Left ventricle myocardium inferior (tissue), 1 donor: ENCODE measurements at places on chromosomes 12 and 14. TPM values are rescaled to one million over a fixed set of nuclear protein-coding genes. Genes with fewer than 3 reads are reported as not detected.

DNA sequence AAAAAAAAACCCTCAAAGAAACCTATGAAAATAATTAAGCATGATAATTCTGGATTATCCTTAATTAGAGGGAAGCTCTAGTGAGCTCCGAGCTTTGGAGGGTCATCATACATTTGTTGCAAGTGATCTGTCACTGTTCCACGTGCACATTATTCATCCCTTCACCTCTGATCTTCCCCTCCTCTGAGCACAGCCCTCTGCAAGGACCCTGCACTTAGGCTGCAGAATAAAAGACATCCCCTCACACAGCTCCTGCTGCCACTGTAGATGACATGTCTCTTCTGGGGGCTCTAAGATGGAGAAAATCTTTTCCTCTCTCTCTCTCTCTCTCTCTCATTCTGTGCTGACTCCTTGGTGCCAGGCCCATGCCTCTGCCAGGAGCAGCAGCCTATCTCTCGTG is 300.4 kb downstream of the EGLN3 start:
- no peak overlapping the region for H3K27ac ChIP-seq
- H3K4me1 ChIP-seq: no peaks in the 10 kb centered on the region
- H3K4me3 ChIP-seq: no peak overlapping the region

DNA sequence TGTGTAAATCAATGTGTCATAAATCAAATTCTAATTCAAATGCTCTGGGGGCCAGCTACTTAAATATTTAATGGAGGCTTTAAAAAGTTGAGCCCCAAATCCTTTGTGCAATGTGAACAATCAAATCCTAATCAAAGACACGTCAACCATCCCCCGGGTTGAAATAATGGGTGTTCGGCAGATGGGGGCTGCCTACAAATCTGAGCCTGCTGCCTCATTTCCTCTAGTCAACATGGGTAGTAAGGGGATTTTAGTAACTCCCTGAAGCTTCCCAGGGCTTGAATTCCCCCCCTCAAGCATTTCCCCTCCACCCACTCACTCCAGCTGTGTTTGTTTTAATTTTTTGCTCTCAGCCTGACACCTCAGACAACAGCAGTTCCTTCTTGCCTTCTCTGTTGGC is 37.8 kb downstream of the SRRM4 start:
- peaks cover 73% of the 10 kb centered on the region for H3K27me3 ChIP-seq
- H3K4me1 ChIP-seq: no peaks in the 10 kb centered on the region
- H3K27ac ChIP-seq: no peak overlapping the region
- no peaks in the 10 kb centered on the region for H3K36me3 ChIP-seq

- no peak for DNase-seq
- no peak overlapping the region for H3K27ac ChIP-seq
Measured at GRCh38 chr14:29102996-29103395, 336.4 kb downstream of the FOXG1 start.

- no peaks in the 10 kb centered on the region for H3K36me3 ChIP-seq
- no peak overlapping the region for H3K4me3 ChIP-seq
- DNase-seq: no peak
- no peaks in the 10 kb centered on the region for H3K27me3 ChIP-seq
- no peak overlapping the region for H3K27ac ChIP-seq
- no peaks in the 10 kb centered on the region for H3K4me1 ChIP-seq
Measured at GRCh38 chr12:33587784-33588712, 148.4 kb upstream of the SYT10 start.

KLC1 gene
- 137 TPM for total RNA-seq

DNA sequence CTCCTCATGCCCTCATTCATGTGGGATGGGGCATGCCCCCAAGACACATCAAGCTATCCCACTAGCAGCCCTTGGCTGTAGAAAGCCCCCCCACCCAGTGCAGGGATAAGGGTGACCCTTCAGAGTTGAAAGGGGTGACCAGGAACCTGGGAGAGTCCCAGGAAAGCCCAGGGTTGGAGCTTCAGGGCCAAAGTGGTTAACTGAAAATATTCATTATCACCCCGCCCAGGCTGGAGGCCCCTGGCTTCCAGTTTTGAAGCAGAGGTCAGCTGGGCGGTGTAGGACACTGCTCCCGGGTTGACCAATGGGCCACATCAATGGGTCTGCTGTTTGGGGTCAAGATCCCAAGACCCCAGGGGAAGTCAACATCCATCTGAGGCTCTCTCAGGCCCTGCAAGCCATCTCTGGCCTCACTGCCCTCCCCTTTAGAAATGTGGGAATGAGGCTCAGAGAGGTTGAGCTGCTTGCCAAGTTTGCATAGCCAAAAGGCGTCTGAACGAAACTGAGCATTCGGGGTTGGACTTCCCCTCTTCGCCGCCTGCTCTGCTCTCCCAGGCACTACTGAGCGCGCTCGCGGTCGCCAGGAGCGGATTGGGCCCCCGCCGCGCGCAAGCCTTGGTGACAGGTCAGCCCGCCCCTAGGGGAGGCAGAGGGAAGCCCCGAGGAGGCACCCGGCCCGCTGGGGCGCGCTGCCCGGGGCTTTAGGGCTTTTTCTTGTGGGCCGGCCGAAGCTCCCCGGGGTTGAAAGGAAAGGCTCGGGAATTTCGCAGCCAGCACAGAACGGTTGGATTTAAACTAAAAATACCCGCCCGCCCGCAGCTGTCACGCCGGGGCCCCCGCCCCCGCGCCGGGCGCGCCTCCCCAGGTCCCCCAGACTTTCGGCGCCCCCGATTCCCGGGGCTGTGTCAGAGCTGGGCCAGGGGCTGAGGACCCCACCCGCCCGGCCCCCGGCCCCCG is 576 bp downstream of the SYNE3 start:
- peaks cover 74% of the 10 kb centered on the region for H3K4me1 ChIP-seq
- H3K27ac ChIP-seq: peak overlapping the region; percentile 94
- H3K36me3 ChIP-seq: no peaks in the 10 kb centered on the region

NEUROD4 gene
- not detected for total RNA-seq

DNA sequence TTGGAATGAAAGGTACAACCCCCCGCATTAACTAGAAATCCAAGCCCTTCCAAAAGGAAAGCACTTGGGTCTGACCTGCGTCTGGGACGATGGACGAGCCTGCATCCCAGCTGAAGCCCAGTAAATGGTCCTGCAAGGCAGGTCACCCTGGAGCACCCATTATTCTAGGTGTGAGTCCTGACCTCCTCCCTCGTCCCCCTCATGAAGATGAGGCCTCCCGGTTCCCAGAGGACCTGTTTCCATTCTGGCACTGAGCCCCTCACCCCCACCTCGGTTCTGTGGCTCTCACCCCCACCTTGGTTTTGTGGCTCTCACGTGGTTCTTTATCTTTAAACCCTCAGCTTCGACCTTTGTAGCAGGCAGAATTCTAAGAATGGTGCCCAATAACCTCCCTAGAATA is 7.3 kb downstream of the IFI27 start:
- H3K4me1 ChIP-seq: peaks cover 31% of the 10 kb centered on the region
- no peak overlapping the region for H3K27ac ChIP-seq
- no peak for DNase-seq

GRCh38 chr14:101865288-101865687 is 99.1 kb upstream of the DYNC1H1 start:
- H3K36me3 ChIP-seq: no peaks in the 10 kb centered on the region
- no peak for DNase-seq
- H3K27me3 ChIP-seq: no peaks in the 10 kb centered on the region
- H3K27ac ChIP-seq: peak overlapping the region; percentile 85

DNA sequence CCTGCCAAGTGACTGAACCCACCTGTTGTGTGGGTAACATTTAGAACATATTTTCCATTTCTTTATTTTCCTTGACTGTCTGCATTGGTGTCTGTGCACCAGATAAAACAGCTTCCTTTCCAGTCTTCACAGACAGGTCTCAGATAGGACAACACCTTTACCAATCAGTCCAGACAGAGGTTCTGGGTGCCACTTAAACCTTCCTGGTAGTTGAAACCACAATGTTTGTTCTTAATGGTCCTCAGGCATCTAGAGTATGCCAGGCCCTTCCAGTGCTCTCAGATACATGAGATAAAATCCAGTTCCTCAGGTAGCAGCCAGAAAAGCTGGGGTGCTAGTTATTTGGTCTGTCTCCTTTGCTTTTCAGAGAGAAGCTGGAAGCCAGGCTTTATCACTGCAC is 7.0 kb upstream of the CLEC2D start:
- H3K4me3 ChIP-seq: no peak overlapping the region
- H3K27ac ChIP-seq: no peak overlapping the region
- peaks cover 68% of the 10 kb centered on the region for H3K36me3 ChIP-seq
- no peak for DNase-seq
- H3K4me1 ChIP-seq: peaks cover 1% of the 10 kb centered on the region

DNA sequence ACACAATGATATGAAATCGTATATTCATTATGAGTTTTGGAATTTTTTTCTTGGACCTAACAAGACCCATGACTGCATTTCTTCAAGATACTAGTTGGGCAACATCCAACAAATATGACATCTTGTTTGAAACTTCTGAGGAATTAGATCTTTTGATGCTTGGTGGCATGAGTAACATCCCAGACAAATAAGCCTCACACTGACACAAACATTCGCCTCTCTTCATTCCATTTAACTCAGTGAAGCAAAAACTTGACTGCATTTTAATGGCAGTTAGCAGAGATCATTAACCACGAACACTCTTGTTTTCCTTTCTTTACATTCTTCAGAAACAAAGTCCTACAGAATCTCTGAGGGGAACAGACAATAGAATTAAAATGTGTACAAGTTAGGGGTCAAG is 758.3 kb downstream of the C12orf50 start:
- H3K4me1 ChIP-seq: no peaks in the 10 kb centered on the region
- H3K27me3 ChIP-seq: no peaks in the 10 kb centered on the region
- no peak overlapping the region for H3K27ac ChIP-seq

LRRK2 gene
- 6.7 TPM for total RNA-seq

- H3K4me3 ChIP-seq: peak overlapping the region; percentile 85
- DNase-seq: peak; percentile 53
- no peaks in the 10 kb centered on the region for H3K27me3 ChIP-seq
- peak overlapping the region; percentile 93 for H3K27ac ChIP-seq
- peaks cover 37% of the 10 kb centered on the region for H3K4me1 ChIP-seq
Measured at GRCh38 chr12:130870442-130871285, 1.2 kb upstream of the RAN start.

- no peak for DNase-seq
- H3K4me1 ChIP-seq: peaks cover 6% of the 10 kb centered on the region
Measured at GRCh38 chr14:22811722-22812121, 3.5 kb downstream of the SLC7A7 start.

GRCh38 chr12:1912580-1913376 is 5.7 kb downstream of the CACNA2D4 start:
- DNase-seq: no peak
- peaks cover 25% of the 10 kb centered on the region for H3K27me3 ChIP-seq
- H3K27ac ChIP-seq: no peak overlapping the region
- H3K4me3 ChIP-seq: no peak overlapping the region
- H3K4me1 ChIP-seq: peaks cover 20% of the 10 kb centered on the region

- H3K36me3 ChIP-seq: no peaks in the 10 kb centered on the region
- H3K4me3 ChIP-seq: no peak overlapping the region
Measured at GRCh38 chr12:42686514-42687172, 97.1 kb upstream of the PRICKLE1 start.

DNA sequence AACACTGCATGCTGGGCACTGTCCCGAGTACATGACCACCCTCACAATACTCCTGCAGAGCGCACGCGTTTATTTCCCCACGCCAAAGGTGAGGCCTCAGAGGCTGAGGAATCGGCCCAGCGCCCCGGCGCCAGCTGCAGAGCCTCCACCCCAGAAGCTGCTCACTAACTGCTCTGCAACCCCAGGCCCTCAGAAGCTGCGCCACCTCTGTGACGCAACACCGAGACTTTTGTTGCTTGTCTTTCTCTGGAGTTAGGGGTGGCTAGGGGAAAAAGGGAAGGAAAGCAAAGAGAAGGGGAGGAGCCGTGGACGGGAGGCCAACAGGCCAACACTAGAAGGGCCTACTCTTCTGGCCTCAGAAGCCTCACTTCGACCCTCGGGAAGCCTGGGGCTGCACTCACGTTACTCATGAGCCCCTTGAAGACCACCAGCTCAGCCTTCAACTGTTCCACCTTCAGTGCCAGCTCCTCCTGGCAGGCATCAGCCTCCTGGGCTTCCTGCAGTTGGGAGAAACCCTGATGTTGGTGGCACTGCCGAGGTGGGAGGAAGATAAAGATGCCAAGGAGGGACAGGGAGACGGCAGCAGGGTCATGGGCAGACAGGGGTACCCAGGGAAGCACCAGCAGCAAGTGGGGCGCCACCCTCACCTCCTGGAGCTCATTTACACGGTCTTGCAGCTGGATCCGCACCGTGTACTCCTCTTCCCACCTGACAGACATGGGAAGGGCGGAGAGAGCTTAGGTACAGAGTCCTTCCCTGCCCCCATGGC is 5.4 kb downstream of the IFFO1 start:
- no peaks in the 10 kb centered on the region for H3K27me3 ChIP-seq
- peak overlapping the region; percentile 94 for H3K27ac ChIP-seq
- H3K4me1 ChIP-seq: peaks cover 90% of the 10 kb centered on the region
- DNase-seq: peak; percentile 47
- H3K36me3 ChIP-seq: peaks cover 41% of the 10 kb centered on the region

DNA sequence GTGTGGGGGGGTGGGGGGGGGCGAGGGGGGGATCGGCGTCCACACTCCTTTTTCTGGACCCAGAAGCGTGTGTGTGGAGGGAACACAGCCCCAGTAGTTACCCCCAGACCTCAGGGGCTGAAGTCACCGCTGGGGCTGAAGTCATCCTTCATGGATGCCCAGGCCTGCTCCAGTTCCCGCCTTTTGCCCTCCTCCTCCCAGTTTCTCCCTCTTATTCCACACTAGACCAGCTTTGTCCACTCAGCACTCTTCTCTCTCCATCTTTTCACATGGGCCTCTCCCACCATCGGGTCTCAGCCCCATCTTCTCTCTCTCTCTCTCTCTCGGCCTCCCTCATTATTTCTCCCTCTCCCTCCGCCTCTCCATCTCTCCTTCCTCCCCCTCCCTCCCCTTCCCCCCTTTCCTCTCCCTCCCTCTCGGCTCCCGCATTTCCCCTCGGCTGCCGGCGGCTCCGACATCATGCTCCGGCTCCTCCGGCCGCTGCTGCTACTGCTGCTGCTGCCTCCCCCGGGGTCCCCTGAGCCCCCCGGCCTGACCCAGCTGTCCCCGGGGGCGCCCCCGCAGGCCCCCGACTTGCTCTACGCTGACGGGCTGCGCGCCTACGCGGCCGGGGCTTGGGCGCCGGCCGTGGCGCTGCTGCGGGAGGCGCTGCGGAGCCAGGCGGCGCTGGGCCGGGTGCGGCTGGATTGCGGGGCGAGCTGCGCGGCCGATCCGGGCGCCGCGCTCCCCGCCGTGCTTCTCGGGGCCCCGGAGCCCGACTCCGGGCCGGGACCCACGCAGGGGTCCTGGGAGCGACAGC is at the start of gene P3H3:
Gene P3H3 (plus strand): TSS at position 426 of the 799 bp plus-strand sequence. CDS start 34 bp downstream, at position 460.
- H3K36me3 ChIP-seq: peaks cover 13% of the 10 kb centered on the region
- peak; percentile 45 for DNase-seq
- H3K27ac ChIP-seq: peak within 1 kb of the TSS; percentile 87
- H3K4me1 ChIP-seq: peaks cover 46% of the 10 kb centered on the region
- peaks cover 6% of the 10 kb centered on the region for H3K27me3 ChIP-seq

CCDC196 gene
- not detected for total RNA-seq

ATF7IP gene
- total RNA-seq: 64.3 TPM

DNA sequence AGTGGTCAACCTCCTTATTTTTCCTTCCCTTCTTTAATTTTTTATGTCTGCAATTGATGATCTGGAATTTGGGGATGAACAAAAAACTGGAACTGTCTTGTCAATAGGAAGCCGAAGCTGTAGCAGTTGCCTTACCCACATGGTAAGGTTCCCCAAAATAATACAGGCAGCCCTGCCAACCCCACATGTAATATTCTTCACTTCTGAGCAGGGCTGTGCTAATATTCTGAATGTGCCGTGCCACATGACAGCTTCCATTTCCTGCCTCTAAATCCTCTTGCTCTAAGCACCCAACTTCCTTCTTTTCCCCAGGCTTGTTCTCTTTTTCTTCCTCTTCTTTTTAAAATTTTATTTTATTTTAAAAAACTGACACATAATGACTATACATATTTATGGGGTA is 39.6 kb downstream of the GPATCH2L start:
- H3K4me3 ChIP-seq: no peak overlapping the region
- H3K27me3 ChIP-seq: no peaks in the 10 kb centered on the region
- H3K4me1 ChIP-seq: peaks cover 5% of the 10 kb centered on the region
- DNase-seq: no peak
